Stimulated activated CD4-positive, alpha-beta T cell treated with anti-CD3 and anti-CD28 coated beads, TNF-alpha, amount 100 ng/mL, for 4 hours (primary cell): ENCODE measurements at places on chromosomes 5 and 9.

- no peak for DNase-seq
Observed at GRCh38 chr9:32906213-32906612, 95.2 kb downstream of the APTX start.

GRCh38 chr5:9498541-9499497 lies 47.1 kb downstream of the SEMA5A start:
- DNase-seq, result no peak

DNA sequence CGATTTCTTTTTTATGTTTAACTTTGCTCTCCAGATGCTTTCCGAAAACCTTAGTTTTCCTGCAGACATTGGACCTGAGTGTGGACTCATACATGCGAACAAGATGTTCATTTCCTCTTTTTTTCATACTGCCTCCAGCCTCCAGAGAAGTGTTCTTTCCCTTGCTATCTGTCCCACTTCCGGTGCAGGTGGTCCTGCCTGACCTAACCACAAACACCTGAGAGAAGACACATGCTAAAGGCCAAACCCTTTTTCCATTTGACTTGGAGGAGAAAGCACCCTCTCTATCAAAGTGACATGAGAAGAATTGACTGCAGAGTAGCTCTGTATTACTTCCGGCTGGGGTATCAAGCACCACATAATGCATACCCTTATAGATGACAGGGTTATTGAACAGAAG lies 334.0 kb downstream of the ARHGEF28 start:
- no peak for DNase-seq

DNA sequence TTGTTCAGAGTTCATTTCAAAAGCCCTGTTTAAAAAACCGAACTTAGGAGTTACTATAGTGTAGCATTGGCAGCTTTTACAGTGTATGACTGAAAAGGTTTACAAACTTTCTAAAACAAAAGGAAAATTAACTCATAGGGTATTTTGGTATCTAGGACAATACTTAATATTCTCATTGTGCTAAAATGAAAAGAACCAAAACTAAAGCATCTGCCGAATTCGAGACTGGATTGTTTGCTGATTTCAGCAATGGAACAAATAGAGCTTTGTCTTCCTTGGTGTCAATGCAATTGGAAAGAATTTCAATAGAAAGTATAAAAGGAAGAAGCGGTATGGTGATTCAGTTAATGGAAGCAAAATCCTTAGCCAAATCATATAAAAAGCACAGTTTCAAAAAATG lies 254.1 kb downstream of the SLF1 start:
- DNase-seq, result no peak

GRCh38 chr5:166497496-166498104 lies 1793.8 kb upstream of the WWC1 start:
- DNase-seq, result no peak

- no peak for DNase-seq
Observed at GRCh38 chr5:57276353-57276752, 102.5 kb downstream of the GPBP1 start.

GRCh38 chr5:172209714-172210113 lies 15.7 kb downstream of the EFCAB9 start:
- DNase-seq, result no peak

- DNase-seq, result no peak
Observed at GRCh38 chr5:78291687-78292086, 2.8 kb downstream of the AP3B1 start.

DNA sequence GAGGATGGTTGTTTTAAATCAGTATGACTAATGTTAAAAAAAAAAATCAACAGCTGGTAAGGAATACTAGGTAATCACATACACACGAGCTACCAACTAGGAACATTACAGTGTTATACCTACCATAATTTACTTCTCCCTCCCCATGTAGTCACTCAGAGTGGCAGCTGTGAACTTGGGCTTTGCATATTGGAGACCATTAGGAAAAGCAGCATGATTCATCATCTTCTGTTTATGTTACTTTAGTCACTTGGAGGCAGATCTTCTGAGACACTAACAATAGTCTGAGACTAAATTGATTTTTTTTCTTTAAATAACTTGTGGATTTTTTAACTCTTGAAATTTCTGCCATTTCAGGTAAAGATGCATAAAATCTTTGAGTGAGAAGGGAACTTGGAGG lies 141.5 kb upstream of the NR4A3 start:
- DNase-seq, result no peak

DNA sequence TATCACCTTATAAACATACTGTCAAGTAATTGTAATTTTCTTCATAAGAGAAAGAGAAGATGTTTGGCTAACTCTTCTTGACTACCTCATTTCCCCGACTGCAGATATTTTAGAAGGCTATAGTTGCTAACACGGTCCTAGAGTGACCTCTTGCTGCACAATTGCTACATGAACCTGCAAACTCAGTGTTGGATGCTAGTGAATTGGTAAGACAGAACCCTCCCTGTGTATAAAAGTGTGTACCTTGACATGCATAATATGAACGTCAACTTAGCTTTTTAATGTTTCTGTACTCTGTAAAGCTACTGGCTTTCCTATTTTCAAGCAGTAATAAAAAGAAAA lies 46.7 kb upstream of the CER1 start:
- DNase-seq, result no peak

DNA sequence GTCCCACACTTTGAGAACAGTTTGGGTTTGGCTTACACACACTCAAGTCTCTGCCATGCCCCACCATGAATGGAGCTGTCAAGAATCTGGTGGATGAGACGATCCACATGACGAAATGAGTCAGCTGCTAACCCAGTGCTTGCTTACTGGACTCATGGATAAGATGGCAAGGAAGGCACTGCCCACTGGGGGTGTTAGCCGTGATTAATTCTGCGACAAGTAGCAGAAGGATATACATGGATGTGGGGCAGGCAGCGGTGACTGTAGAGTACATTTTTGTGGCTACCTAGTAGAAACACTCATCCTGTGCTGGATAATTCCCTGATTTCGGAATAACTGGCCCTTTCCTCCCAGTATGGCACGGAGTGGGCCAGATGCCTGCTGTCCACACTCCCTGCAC lies 77.5 kb downstream of the SPATA31C2 start:
- DNase-seq, result no peak

GRCh38 chr9:93422977-93423616 lies 28.4 kb upstream of the FAM120A start:
- no peak for DNase-seq

DNA sequence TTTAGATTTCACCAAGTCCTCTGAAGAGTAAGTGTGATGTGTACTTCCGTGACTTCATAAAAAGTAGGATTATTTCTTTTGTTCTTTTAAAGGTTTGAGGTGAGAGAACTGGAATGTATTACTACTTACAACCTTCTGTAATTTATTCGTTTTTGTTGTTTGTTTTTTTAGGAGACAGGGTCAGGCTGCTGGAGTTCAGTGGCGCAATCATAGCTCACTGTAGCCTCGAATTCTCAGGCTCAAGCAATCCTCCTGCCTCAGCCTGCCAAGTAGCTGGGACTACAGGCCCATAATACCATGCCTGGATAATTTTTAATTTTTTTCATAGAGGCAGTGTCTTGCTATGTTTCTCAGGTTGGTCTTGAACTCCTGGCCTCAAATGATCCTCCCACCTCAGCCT lies 68.3 kb upstream of the RETREG1 start:
- DNase-seq, result no peak

- no peak for DNase-seq
Observed at GRCh38 chr5:133397348-133397747, 215.0 kb downstream of the FSTL4 start.

DNA sequence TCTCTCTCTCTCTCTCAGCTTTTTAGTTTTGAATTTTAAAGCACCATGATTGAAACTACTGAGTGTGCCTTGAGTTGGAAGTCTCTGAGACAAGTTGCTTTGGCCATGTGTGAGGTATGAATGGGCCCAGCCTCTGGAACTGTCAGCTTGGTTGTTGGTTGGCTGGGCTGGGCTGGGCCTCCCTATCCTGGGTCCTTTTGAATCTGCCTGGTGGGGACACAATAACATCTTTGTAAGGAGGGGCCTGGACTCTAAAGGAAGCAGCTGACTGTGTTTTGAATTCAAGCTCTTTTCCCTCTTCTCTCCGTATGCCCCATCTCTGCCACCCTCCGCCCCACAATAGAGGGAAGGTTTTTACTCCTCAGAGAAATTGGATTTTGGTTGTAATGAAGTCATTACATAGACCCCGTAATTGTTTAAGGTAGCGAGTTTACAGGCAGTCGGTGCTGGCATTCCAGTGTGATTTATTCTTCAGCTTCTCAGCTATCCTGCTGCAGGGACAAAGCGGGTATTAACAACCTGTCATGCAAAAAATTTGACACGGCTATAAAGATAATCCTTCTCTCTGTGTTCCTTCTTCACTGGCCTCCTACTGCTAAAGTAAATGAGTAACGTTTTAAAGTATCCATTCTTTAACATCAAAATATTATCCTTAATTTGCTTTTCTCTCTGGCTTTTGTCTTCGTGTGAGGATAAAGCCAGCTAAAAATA lies 105.4 kb downstream of the DAPK1 start:
- DNase-seq, result no peak

DNA sequence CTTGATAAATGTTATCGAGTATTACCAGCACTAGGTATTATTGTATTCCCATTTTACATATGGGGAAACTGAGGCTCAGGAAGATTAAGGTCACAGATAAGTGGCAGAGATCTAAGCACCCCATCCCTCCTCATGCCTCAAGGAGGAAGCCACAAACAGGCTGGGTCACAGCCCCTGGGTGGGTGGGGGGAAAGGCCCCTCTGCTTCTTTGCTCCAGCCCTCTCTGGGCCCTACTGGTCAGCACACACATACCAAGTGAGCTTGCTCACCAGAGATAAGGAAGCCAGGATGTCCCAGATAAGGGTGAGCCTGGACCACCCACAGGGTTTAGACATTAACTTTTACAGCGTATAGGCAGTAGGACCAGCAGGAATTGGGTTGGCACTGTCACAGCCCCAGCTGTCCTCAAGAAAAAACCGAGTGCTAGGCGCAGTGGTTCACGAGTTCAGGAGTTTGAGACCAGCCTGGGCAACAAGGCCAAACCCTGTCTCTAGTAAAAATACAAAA lies 45.3 kb downstream of the STK10 start:
- no peak for DNase-seq

GRCh38 chr9:36249189-36249588 lies 9.1 kb downstream of the GNE start:
- DNase-seq, result no peak

- DNase-seq, result no peak
Observed at GRCh38 chr5:8508231-8508630, 639.3 kb downstream of the MTRR start.

DNA sequence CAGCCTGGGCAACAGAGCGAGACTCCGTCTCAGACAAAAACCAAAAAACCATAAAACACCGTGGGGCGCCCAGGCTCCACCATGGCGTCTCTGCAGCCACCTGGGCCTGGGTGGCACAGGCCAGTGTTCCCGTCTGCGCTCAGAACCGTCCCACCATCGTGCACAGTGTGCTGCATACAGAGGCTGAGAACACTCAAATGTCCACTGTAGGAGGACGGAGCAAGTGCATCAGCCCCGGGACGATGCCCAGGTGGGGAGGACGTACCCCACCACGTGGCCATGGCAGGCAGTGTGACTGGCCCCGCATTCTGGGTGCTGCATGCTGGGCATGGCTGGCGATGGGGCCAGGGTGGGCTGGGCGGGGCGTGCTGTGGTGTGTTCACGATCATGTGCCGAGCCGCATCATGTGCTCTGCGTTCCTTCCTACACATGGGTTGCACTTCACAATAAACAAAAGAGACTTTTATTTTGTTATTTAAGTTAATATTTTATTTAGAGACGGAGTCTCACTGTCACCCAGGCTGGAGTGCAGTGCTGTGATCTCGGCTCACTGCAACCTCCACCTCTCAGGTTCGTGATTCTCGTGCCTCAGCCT lies 37.8 kb downstream of the EXD3 start:
- no peak for DNase-seq

GRCh38 chr5:25119650-25120049 lies 474.9 kb upstream of the CDH10 start:
- no peak for DNase-seq

DNA sequence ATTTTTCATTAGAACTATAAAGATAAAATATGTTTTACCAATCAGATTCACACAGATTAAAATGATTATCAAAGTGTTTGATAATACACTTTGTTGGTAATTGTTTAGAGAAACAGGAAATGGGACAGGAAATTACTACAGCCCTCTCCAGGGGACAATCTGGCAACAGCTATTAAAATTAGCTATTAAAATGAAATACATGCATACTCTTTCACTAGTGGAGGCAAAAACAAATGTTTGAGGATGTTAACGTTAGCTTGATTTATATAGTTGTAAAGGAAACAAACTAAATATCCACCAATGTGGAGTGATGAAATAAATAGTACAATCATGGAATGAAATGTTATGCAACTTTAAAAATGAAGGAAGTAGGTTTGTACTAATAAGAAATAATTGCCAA lies 53.7 kb downstream of the TARS1 start:
- DNase-seq, result no peak

DNA sequence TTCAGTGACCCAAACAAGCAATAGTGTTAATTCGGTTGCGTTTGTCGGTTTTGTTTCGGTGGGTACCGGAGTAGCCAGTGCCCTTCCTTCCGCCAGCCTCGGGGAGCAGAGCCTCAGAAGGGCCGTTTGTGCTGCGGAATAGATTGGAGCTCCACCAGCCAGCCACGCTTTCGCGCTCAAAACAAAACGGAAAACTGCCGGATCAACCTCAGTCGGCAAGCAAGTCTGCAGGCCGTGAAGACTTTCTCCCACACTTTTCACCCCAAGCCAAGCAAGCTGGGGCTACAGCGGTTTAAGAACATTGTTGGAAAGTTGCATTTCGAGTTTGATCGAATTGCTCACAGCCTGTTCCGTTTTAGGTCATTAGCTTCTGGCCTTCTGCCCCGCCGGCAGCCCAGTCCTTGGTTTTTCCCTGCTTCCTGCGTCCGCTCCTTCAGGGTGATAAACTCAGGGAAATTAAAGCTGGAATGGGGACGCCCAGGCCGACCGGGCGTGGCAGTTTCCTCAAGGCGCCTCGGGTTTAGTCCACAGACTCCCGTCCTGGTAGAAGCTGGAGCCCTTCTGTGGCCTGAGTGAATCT lies 803 bp upstream of the CCNO start:
- DNase-seq, result no peak

DNA sequence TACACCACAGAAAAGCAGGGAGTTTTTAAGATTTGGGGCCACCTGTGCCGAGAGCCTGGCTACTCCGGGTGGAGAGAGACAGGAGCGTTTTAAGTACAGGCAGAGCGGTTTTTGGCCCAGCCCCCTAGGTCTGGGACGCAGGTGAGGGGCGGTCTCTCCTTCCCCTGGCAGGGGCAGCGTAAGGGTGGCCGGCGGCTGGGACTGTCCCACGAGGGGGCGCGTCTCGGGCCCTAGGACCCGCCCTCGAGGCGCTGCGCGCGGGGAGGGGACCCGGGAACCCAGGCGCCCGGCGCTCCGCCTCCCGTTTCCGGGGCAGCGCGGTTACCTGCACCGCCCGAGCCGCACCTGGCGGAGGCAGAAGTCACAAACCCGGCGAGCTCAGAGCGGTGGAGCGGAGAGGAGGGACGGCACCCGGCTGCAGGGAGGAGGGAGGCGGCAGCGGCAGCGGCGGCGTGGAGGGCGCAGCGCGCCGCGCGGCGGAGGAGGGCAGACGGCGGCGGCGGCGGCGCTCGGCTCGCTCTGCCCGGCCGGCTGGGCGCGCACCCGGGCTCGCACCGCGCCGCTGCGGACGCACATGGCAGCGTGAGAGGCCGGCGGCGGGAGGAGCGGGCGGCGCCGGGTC lies at the start of gene WWC1:
WWC1 (plus strand) TSS at position 304 of the 622 bp plus-strand sequence. CDS start 508 bp downstream, outside the sequence.
- DNase-seq, result peak; percentile 18

GRCh38 chr9:121626012-121626411 lies 25.4 kb upstream of the DAB2IP start:
- DNase-seq, result no peak
